Activated CD8-positive, alpha-beta memory T cell treated with anti-CD3 and anti-CD28 coated beads, Interleukin-2, amount 50 U/mL, for 48 hours (primary cell): ENCODE measurements at places on chromosomes 12 and 14.

DNA sequence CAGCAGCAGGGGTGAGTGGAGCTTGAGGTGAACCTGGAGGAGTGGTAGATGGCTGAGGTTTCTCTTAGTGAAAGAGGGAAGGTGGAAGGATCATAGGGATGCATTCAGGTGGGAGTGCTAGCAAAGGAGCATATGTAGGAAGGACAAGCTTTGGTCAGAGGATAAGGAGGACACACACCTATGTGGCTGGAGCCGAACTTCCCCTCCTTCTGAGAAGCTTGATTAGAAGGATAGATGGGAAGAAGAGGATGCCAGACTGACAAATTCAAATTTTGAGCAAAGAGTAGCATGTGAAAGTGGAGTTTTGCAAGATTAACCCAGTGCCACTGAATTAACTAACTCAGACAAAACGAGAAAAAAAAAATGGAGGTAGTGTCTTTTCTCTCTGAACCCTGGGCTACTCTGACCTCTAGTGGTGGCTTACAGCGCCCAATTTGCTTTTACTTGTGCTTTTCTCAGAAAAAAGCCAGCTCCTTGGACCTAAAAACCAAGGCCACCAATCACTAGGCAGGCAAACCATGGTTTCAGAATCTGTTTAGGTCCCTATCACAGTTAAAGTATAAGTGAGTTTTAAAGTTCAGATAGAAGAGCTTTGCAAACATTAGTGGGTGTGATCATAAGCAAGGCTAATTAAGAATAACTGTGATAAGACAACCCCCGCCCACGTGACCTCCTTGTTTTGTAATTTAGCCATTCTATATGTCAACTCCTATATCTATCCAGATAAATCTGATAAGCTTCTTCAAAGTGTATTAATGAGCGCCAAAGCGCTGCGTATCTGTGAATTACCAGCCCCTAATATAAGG, 15.5 kb downstream of the EMP1 start:
- DNase-seq: peak; percentile 64

DNA sequence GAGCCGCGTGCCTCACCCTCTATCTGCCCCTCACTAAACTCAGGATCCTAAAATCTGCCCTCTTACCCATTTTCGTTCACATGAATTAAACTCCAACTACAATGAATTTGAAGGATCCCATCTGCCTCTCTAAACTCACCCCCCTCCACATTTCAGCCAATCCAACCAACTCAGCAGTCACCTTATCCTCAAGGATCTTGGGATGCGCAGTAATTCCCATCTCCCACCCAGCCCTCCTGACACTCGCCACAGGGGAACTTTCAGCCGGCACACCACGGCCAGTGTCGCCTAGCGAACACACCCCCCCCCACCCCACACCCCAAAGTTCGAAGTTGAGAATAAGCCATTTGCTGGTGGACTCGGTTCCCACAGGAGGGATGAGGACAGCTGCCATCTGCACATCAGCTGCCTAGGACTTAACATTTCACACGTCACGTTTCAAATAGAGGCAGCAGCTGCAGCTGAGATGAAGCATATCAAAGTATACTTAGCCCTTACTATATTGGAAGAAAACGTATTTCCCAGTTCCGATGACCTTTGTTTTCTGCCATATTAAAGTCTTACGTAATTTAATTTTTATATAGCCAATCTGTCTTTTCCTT, 8.7 kb upstream of the SELPLG start:
- no peak for DNase-seq

- no peak for DNase-seq
Observed at GRCh38 chr12:48122065-48122834, 3.1 kb downstream of the PFKM start.

DNA sequence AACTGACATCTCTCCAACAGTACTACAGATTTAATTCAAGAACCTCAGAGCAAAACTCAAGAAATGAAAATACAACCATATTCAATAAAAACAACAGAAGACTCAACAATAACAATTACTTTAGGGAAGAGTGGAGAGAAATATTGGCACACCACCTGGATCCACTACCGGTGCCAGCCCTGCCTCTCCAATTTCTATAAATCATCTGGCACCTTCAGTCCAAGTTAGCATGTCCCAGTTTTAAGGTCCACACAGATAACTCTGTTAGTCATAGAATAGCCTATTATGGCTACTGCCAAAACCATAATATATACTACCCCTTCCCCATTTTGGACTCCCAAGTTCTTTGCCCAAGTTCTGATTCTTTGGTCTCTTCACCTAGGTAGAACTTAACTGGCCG, 69.9 kb upstream of the PSMA6 start:
- DNase-seq: no peak

- no peak for DNase-seq
Observed at GRCh38 chr12:75665216-75665615, 153.8 kb upstream of the KRR1 start.

DNA sequence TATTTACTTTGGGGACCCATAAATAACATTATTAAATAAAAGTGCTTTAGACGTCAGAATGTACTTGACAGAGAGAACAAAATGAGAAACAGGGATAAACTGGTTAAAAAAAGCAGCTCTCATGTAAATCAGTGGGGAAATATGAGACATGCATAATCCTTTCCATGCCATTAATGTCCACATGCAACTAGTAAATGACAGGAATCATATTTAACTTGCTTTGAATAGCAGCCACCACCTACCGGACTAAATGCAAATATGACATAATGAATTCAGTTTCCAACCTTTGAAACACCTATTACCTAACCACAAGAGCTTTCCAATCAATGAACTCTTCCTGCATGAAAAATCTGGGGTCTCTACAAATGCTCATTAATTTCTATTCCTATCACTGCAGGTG, 19.6 kb downstream of the FGD6 start:
- DNase-seq: no peak

- no peak for DNase-seq
Observed at GRCh38 chr12:93727195-93727811, 50.1 kb downstream of the CRADD start.

DNA sequence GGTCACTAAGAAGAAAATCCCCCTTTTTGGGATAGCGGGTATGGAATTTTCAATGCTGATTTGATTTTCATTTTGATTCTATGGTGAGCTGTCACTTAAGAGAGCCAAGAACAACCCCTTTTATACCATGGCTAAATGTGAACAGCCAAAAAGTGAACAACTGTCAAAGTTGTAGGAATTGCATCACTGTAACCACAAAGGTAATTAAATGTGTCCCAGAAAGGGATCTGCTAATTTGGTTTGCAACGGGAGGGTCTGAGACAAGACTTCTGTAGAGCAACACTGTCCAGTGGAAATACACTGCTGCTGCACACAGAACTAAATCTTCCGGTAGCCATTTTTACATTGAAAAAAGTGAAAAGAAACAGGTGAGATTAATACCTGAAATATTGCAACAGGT, 14.6 kb downstream of the CHST11 start:
- DNase-seq: no peak

- no peak for DNase-seq
Observed at GRCh38 chr12:91367234-91367849, 184.7 kb upstream of the DCN start.

- DNase-seq: no peak
Observed at GRCh38 chr14:77284066-77284465, 13.1 kb upstream of the NGB start.

- DNase-seq: no peak
Observed at GRCh38 chr14:100498068-100498467, 89.1 kb downstream of the BEGAIN start.

DNA sequence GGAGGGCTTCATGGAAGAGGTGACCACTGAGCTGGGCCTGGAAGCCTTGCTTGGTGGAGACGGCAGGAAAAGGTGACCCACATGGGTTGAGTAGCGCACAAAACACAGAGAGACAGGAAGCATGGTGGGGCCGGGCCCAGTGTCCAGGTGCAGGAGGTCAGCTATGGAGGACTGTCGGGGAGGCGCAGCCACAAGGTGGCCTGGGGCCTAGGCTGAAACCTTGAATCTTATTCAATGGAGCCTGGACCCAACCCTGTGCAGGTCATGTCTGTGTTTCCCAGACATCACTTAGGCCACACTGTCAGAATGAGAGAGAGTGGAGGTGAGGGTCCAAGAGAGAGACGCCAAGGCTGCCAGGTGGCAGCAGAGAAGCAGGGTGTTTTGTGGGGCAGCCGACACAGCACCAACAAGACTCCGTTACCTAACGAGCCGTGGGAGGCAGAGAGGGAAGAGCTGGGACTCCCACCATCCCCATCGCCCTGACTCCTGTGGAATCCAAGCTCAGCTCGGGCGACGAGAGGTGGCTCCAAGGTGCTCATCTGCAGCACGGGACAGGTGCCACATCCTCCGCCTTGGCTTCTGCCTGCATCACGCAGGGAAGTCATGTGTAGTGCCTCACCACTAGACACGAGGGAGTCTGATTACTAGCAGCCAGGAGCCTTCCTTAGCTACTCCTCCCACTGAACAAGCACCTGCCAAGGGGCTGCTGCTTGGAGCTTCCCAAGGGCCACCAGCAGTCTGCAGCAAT, 38.7 kb downstream of the DEGS2 start:
- DNase-seq: no peak

DNA sequence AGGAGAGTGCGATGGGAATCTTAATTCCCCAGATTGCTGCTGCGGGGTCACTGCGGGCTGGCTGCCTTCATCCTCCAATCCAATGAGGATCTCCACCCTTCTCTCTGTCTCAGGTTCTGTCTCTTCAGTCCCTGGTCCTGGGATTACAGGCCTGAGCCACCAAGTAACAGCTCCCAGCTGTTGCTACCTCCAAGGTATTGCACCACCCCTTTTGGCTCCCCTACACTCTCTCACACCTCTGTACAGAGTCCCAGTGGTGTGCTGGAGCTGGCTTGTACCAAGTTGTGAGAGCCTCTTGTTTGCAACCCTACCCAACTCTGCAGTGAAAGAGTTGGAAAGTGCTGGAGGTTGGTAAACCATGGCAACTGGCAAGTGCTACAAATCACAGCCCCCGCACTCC, 10.0 kb upstream of the RILPL1 start:
- no peak for DNase-seq

DNA sequence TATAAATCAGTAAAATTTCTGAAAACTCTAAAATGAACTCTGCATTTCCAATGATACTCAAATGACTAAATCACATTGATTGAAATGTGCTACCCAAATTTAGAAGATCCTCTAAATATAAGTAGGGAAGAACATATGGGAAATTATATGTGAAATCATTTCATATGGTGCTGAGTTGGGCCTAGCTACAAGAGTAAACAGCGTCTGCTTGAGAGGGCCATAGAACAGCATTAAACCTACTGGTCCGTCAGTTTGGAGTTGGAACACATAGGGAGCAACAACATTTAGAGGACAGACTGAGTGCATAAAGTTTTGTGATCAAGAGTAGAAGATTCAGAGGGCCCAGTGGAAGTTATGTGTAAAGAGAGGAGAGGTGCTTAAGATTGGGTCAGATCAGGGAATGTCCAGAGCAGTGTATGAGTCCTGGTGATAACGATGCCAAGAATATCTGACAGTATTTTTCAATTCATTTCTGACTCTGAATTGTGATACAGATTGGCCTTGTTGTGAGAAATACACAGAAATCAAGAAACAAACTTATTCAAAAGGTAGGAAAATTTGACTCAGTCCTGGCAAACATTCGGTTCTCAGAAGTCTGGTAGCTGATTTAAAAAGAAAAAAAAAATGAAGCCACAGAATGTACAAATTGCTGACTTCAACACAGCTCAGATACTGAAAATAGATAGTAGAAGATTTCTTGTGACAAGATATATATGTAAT, 362.2 kb downstream of the CCDC91 start:
- no peak for DNase-seq

DNA sequence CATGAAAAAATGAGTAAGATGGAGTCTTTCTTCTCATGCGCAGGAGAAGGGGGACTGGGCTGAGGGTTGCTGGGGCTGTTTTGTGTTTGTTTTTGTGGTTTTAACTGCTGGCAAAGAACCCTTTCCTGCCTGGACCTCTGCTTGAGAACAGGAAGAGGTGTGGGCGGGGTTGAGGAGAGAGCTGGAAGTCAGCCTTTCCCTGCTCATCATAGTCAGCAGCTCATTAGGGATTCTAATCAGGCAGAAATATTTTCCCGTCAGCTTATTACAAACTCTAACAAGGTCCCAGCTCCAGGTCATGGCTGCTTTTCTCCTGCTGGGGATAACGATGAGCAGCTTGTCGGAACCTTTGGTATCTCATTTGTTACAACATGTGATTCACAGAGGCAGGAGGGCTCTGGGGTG, 185.0 kb upstream of the NRXN3 start:
- DNase-seq: no peak

DNA sequence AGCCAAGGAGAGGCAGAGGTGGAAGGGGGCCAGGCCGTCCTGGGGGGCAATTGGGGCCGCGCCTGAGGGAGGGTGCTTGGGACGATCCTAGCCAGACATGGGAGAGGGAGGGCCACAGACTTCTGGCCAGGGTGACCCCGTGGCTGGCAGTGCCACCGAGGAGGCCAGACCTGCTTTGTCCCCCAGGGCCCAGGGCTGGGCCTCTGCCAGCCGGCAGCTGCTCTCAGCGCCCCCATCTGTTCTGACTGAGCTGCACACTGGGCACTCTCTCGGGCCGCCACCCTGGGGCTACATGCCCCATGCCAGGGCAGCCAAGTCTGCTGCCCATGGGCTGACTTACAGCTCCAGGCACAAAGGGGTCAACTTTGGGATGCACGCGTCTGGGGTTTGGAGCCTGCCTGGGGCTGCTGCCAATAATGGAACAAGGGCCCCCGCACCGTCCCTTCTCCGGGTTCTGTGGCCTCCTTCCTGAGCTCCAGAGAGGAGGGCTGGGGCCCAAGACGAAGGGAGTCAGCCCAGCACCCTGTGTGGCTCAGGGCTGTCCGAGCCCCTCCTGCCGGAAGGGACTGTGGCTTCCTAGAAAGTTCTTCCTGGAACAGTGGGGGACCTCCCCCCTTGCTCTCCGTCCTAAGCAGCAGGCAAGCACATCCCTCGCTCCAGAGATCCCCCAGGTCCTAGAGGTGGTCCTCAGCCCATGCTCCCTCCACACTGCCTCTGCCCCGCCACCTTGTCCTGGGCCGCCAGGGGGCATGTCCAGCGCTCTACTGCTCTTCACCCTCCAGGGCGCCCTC, 1.1 kb downstream of the ADSS1 start:
- no peak for DNase-seq

GRCh38 chr14:92696366-92696765, 52.1 kb downstream of the LGMN start:
- no peak for DNase-seq

- no peak for DNase-seq
Observed at GRCh38 chr14:102986810-102987579, 64.5 kb downstream of the AMN start.

DNA sequence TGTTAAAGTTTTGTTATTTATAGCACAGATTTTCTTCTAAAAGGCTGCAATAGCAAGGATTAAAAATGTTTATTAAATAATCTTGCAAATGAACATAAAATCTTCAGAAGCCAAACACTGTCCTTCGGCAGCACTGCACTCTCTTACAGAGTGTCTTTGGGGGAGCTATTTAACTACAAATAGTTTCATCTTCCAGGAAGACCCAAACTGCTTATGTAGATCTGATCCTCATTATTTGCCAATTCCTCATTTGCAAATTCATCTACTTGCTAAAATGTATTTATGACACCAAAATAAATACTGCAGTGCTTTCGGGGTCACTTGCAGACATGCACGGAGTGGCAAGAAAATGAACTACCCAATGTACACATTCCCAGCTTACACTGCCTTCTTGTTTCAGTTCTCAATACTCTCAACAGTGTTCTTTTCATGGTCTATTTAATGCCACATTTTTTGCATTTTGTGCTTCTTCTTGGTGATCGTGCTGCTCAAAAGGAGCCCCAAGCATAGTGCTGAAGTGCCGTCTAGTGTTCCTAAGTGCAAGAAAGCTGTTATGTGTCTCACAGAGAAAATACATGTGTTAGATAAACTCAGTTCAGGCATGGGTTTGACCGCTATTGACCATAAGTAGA, 128.1 kb downstream of the PRKD1 start:
- no peak for DNase-seq

GRCh38 chr12:125776212-125776611, 711.0 kb downstream of the AACS start:
- DNase-seq: no peak
